ENCODE measurements at places on chromosomes 4 and X.

DNA sequence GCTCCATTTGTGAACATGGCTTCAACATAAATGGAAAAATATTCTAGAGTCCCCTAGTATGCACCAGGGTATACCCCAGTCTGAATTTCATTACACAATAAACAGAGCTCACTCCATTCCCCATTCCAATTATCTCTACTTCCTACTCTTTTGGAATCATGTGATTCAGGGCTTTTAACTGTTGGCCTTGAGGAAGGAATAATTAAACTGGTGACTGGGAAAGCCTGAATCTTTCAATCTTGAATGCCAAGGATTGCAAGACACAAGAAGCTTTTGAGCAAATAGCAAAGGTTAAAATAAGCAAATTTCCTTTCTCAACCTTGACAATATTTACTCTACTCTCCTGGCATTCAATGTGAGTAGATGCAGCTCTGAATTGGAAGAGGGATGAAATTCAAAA, 77.5 kb upstream of the INPP4B start:
- DNase-seq = no peak

GRCh38 chr4:183411291-183411861, 33.1 kb upstream of the CDKN2AIP start:
- DNase-seq = no peak

DNA sequence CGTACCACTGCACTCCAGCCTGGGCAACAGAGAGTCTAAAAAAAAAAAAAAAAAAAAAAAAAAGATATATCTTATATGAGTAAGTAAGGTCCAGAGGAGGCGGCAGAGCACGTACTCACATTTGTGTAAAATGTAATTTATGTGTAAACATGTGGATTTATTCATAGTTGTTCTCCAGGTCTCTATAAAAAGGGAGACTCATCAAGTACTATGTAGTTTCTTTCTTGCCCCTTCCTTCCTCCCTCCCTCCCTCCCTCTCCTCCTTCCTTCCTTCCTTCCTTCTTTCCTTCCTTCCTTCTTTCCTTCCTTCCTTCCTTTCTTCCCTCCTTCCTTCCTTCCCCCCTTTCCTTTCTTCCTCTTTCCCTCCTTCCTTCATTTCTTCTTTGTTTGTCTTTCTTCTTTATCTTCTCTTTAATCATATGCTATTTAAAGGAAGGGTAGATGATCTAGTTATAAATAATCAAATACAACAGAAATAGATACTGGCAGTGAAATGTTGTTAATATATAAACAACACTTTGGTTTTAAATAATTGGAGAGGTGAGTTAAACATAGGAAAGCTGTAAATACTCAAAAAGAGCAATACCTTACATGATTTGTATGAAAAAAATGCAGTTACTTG, 344.8 kb downstream of the ANK2 start:
- no peak for DNase-seq

- DNase-seq = peak; percentile 45
Observed at GRCh38 chrX:48897157-48897624, 377 bp downstream of the TIMM17B start.

DNA sequence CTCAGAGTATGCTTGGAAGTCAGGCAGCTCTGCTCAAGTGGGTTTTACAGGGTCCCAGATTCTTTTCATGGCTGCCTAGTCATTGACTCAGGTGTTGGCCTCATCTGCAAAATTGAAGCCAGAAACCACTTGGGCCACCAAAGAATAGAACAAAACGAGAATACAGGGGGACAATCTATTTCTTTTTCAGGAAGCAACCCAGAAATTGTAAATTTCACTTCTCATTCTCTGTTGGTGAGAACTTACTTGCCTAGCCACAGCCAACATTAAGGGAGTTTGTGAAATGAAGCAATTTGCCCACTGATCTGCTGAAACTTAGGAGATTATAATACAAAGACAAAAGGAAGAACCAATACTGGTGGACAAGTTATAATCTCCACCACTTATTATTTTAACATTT, 8.6 kb upstream of the TKTL2 start:
- no peak for DNase-seq

DNA sequence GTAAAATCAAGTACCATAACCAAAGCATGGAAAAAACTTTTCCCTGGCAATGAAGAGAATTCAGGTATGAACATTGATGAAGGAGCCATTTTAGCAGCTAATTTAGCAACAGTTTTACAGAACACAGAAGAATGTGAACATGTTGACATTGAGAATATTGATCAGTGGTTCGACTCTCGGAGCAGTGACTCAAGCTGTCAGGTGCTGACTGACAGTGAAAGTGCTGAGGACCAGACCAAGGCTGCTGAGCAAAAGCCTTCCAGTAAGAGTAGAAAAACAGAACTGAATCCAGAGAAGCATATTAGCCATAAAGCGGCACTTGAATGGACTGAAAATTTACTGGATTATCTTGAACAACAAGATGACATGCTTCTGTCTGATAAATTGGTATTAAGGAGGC, 2.8 kb downstream of the TIGD2 start:
- DNase-seq = no peak

GRCh38 chr4:112502871-112503270, 13.1 kb downstream of the NEUROG2 start:
- no peak for DNase-seq

GRCh38 chrX:23900220-23900797, 7.4 kb downstream of the APOO start:
- DNase-seq = no peak

GRCh38 chrX:120751683-120752082, 121.8 kb upstream of the C1GALT1C1 start:
- DNase-seq = no peak

DNA sequence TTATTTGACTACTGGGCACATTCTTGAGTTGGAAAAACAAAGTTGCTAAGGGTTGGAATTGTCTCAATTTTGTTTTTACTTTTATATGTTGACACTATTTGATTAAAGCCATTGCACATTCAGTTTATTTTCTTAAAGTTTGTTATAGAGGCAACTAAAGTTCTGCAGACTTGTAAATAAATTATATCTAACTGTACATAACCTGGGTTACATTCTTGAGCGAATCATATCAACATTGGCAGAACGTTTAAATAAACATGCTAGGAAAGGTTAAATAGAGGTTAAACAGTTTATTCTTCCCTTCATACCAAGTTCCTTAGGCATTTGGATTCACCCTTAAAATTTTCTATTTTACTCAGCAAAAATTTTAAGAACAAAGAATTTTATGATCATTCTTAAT, 74.5 kb downstream of the UCHL1 start:
- no peak for DNase-seq

DNA sequence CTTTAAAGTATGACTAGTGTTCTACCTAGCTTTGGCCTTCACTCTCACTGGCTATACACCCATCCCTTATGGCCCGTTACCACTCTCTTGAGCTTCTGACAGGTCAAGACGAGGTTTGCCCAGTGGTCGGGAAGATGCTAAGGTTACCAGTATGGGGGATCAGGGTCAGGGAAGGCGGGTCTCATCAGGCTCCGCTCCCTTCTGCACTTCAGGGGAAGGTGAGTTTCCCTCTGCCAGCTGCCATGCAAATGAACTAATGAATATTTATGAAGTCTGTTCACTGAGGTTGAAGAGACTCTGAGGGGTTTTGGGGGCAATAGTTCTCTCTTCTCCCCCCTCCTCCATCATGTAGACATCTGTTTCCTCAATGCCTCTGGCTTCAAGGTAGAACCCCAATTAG, 6.6 kb downstream of the EFNB1 start:
- no peak for DNase-seq

GRCh38 chr4:36358173-36358572, 76.8 kb downstream of the DTHD1 start:
- DNase-seq = no peak

DNA sequence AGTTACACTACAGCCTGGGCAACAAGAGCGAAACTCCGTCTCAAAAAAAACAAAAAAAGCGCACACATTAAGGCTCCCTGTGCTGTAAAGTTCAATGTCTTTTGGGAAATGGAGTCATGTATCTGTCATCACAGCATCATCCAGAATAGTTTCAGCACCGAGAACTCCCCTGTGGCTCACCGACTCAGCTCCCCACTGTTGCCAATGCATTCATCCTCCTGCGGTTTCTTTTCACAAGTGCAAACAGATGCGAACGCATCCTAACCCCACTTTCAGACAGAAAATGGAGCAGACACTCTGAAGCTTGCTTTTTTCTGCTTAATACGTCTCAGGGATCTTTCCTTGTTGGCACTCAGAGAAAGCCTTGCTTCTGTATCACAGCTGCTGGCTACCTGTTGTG, 13.8 kb upstream of the SH3TC1 start:
- DNase-seq = no peak

DNA sequence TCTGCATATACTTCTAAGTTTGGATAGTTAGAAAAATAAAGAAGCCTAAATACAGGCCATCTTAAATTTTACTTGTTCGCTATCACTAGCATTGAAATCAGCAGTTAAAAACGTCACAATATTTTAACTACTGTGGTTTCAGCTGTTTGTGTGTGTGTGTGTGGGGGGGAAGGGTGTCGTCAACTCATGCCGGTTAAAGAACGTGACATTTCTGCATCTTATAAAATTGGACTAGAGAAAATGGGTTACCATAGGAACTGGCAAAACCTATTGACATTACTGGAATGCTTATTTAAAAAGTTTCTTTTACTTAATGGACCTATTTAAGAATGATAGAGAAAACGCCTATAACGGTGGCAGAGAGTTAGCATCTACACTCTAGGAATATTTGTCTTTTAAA, 1.2 kb upstream of the CNKSR2 start:
- DNase-seq = no peak

GRCh38 chrX:55109306-55109705, 20.5 kb downstream of the PAGE2 start:
- no peak for DNase-seq

- no peak for DNase-seq
Observed at GRCh38 chr4:31682796-31683195, 962.6 kb downstream of the PCDH7 start.

- DNase-seq = no peak
Observed at GRCh38 chr4:38822748-38823303, 18.2 kb upstream of the TLR1 start.

DNA sequence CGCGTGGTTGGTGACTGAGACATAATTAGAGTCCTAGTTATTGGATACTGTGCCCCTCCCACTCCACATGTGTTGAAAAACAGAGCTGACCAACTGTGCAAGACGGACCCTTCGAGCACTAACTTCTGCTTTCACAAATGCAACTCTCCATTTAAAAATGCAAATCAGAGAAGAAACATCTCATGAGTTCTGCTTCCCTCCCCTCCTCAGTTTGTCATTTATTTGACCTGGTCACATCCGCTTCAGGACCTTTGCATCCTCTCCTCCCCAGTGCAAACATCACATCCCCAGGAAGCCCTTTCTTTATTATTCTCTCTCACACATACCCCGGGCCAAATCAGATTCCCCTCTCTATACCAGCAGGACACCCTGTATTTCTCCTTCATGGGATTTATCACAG, 38.1 kb upstream of the NOCT start:
- no peak for DNase-seq
